ENCODE measurements at places on chromosomes 7 and 10.

DNA sequence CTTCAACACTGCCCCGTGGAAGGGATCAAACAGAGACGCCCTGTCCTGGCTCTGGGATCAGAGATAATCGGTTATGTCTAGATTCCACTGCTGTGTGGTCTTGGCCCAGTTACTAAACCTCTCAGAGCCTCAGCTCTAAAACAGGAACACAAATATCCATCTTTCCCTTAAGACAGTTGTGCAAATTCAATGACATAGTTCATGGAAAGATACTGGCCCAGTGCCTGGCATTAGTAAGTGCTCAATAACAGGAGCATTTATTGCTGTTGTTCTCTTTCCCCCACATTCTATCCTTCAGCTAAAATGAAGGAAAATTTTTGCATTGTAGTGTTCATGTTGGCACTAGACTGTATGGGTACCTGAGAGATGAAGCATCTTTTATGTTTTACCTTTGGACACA is 58.6 kb downstream of the TACC2 start:
- DNase-seq: no peak

DNA sequence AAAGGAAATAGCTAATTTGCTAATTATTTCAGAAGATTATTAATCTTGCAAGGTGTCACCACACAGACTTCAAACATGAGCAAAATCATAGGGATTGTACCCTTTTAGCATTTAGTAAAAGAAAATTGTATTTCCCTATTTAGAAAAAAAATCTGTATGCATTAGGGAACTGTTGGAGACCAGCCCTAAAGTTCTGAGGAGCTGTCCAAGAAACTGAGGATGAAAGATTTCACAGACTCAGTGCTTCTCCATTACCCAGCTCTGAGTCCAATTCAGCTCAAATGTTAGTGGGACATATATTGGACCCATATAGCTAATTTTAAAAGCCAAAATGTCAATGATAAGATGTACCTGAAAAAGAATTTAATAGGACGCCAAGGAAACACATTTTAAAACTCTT is 271.7 kb downstream of the SNX10 start:
- DNase-seq: no peak

GRCh38 chr7:47314728-47315607 is 266.9 kb downstream of the TNS3 start:
- no peak for DNase-seq

DNA sequence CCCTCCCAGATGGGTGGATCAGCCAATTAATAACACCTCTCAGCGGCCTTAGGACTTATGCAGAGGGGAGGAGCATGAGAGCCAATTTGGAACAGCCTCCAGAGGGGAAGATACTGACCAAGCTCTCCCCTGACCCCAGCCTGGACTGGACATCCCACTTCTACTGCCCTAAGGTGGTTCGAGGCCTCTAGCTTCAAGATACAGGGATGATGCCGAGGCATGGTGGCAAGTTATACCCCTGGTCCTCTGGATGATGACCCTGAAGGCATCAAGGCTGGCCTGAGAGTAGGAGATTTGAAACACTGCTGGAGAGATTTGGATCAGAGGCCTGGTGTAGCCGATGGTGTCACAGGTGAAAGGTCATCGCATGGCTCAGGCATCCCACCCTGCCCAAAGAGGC is 3.2 kb downstream of the CDH23 start:
- DNase-seq: no peak

- no peak for DNase-seq
These were observed 14.6 kb upstream of the RPEL1 start for GRCh38 chr10:103231047-103231551.

DNA sequence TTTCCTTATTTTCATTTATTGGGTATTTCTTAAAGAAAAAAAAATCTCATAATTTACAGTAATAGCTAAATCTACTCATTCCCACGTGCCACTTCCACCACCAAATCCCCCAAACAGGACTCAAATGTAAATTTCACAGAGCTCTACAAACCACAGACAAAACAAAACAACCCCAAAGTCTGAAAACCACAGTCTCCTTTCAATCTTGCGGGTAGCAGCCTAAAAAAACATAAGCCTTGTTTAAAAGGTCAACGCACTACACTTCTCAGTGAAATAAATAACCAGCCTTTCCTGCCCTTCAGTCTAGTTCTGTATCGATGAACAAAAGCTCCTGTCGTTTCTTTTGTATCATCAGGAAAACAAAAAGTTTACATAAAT is 121.8 kb upstream of the AFAP1L2 start:
- no peak for DNase-seq

DNA sequence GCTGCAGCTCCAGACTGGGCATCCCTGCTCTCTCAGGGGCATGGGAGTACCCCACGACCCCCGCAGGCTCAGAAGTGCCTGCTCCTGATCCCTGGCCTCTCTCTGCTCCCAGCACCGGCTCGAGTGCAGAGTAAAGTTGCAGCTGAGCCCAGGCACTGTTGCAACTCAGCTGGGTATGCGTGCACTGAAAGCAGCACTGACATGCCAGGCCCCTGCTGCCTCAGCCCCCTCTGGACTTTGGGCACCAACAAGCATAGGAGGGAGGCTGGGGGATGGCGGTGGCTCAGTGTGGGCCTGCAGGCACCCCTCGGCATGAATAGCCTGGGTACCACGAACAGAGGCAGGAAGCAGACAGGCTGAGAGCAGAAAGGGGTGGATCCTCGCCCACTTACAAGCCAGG is 295.3 kb downstream of the GRM8 start:
- DNase-seq: no peak

GRCh38 chr7:73373741-73374140 is 45.8 kb downstream of the FKBP6 start:
- DNase-seq: no peak

DNA sequence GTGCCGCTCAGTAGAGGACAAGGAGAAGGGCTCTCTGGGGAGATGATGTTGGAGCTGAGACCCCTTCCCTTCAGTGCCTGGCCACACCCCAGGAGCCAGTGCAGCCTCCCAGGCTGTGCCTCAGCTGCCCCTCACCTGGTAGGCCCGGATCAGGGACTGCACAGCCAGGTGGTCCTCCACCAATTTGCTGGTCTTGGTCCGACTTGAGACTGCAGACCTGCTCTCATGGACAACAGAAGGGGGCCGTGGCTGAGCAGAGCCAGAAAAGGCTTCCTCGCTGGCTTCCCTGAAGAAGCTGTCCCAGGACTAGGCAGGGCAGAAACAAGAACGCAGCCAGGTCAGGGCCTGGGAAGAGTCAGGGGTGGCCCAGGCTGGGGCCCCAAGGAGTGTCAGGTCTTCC is 5.5 kb downstream of the OGDHL start:
- no peak for DNase-seq

DNA sequence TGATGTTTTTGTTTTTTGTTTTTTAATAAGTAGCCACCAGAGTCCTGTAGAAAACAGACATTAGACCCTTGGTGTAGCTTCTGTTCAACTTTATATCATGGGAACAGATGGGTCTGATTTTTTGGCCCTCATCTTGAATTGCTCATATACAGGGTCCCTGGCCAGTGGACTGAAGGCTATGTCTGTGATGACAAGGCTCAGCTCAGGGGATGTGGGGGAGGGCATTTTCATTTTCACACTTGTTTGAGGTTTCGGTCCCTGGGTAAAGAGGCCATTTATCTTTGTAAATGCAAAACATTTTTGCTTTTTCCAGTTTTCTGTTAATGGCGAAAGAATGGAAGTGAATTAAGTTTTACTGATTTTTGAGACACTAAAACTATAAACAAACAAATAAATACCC is 257.6 kb upstream of the PHYHIPL start:
- DNase-seq: no peak

- no peak for DNase-seq
These were observed 118.6 kb upstream of the ASAH2 start for GRCh38 chr10:50369931-50370330.

- no peak for DNase-seq
These were observed 25.2 kb upstream of the ING3 start for GRCh38 chr7:120925392-120925791.

- no peak for DNase-seq
These were observed 42.1 kb upstream of the IKZF1 start for GRCh38 chr7:50262446-50262845.

- no peak for DNase-seq
These were observed 351.4 kb upstream of the NPVF start for GRCh38 chr7:25579778-25580075.

GRCh38 chr7:80468931-80469714 is 42.7 kb downstream of the GNAT3 start:
- DNase-seq: no peak

DNA sequence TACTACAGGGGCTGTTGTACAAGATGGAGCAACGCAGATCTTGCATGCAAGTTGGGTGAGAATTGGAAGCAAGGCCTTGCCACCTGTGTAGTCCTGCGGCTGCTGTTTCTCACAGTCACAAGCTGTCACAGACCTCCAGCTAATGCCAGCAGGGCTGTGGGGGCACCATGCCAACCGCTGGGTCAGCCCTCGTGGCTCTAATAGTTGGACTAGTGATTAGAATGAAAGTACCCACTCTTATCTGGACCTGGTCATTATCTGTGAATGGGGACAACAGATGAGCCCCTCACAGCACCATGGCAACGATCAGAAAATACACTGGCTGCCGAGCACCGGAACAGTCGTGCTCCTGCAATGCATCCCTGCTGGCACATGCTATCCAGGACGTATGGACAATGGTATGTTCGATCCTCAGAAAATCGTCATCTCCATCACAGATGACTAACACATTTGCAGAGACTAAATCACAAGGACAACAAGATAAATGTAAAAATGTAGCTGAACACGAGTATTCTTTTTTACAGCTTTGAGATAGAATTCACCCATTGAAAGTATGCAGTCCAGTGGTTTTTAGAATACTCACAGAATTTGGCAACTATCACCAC is 80.4 kb upstream of the CALN1 start:
- no peak for DNase-seq

DNA sequence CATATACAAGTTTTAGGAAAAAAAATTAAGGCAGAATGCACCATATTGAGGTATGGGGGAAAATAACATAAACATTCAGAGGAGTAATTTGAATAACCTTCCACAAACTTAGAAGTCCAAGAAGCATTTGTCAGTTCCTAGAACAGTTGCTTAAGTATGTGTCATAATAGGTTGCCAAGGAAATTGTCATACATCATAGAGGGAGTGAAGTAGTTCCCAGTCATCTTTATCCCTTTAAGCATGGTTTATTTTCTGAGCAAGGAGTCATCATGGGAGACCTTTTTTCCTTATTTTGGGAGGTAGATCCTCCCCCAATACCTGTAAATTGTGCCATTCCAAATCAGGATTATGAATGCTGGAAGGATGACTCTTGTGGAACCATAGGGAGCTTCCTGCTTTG is at the start of gene SSMEM1:
Gene SSMEM1, plus strand, starts transcription at position 219 of the 400 bp plus-strand sequence. Its CDS starts 51 bp downstream, at position 270.
- no peak for DNase-seq

GRCh38 chr7:26645121-26645520 is 219.3 kb downstream of the SKAP2 start:
- DNase-seq: no peak

GRCh38 chr10:64101606-64102263 is 580.5 kb downstream of the REEP3 start:
- no peak for DNase-seq

GRCh38 chr10:43822631-43823580 is 174.2 kb upstream of the ZNF32 start:
- DNase-seq: no peak

DNA sequence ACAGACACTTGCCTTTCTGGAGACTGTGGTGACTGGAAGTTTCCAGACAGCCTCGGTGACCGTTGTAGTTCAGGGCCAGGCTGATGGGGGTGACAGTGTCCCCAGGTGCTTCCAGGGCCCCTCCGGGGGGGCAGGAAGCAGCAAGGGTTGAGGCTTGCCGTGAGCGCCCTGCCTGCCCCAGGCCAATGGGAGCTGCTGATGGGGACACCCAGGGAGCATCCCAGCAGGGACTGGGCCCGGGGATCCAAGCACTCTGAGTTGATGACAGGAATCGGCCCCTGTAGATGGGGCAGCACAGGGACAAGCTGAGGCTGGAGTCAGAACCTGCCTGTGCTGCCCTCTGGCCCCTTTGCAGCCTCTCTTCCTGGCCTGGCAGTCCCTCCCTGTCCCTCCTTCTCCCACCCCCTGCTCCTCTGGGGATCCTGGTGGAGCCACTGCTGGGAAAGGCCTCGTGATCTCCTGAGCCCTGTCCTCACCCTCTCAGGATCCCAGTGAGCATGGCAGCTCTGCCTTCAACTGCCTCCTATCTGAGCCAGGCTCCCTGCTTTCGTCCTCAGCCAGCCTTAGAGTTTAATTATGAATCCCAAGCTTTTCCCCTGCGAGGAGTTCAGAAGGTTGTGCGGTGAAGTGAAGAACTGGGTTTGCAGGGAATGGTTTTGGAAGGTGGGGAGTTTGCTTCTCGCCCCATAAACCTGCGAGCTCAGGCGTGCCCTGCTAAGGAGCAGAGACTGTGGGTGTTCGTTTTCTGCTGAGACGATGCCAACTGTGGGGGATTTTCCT is 84.7 kb downstream of the ADCY1 start:
- DNase-seq: no peak

- DNase-seq: peak; percentile 60
These were observed 6.9 kb upstream of the ORAI2 start for GRCh38 chr7:102426268-102427018.

- DNase-seq: no peak
These were observed 20.1 kb downstream of the TMEM168 start for GRCh38 chr7:112770051-112770450.

GRCh38 chr10:17109046-17109445 is 20.6 kb downstream of the CUBN start:
- no peak for DNase-seq

DNA sequence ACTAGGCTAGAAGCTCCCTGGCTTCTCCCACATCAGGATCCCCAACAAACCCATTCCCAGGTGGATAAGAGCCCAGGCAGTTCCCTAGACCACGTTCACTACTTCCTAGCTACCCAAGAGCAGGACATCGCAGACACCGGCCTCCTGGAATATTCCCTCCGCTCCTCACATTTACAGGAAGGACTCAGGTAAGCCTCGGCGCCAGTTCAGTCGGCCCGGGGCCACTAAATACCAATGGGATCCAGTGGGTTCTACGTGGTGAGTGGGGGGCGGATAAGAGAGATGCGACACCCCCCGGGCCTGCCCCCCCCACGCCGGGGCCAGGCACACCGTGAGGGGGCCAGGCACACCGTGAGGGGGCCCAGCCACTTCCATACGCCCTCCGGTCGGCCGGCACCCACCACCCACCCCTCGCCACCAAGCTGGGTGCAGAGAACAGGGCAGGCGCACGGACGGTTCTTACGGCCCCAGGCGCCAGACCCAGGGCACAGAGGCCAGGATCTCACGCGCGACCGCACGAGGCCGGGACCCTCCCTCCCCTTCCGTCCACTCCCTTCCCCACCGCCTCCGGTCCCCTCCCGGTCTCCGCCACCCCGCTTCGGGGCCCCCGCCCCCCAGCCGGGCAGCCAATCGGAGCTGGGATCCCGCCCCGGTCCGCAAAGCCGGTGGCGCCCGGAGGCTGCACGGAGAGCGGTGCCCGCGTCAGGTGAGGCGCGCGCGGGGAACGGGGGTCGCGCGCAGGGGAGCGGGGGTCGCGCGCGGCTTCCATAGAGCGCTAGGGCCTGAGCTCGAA is at the start of gene BLVRA:
Gene BLVRA, plus strand, starts transcription at position 652 of the 793 bp plus-strand sequence. CDS start 12,479 bp downstream, outside the sequence.
- DNase-seq: peak; percentile 52

GRCh38 chr7:20350518-20350951 is 19.8 kb downstream of the ITGB8 start:
- no peak for DNase-seq

- no peak for DNase-seq
These were observed 11.2 kb downstream of the GIMAP5 start for GRCh38 chr7:150748376-150748775.

GRCh38 chr7:132205509-132205908 is 370.8 kb downstream of the PLXNA4 start:
- no peak for DNase-seq

- no peak for DNase-seq
These were observed 16.4 kb downstream of the SH3PXD2A start for GRCh38 chr10:103838862-103839518.

All from activated CD8-positive, alpha-beta memory T cell treated with anti-CD3 and anti-CD28 coated beads for 4 hours (primary cell).